ENCODE measurements at places on chromosomes 16 and 17. TPM values are rescaled to one million over a fixed set of nuclear protein-coding genes. Genes with fewer than 3 reads are reported as not detected.

GRCh38 chr16:2987833-2988232 is 7.6 kb upstream of the PKMYT1 start:
- DNase-seq, result no peak
- peaks cover 21% of the 10 kb centered on the region for H3K4me1 ChIP-seq
- no peak overlapping the region for H3K4me3 ChIP-seq
- H3K27ac ChIP-seq, result no peak overlapping the region

DNA sequence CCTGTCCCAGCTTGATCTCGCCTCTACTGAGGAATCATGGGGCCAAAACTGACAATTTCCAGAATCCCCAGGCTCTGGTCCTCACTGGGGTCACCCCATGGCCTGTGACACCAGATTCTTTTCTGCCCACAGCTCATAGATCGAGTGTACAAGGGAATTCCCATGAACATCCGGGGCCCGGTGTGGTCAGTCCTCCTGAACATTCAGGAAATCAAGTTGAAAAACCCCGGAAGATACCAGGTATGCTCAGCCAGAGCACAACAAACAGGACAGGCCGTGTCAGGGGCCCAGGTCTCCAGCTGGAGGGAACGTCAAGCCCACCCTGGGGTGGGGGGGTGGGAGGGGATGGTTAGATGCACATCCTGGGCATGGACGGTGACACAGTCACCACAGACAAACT is 17.5 kb downstream of the USP6 start:
- H3K4me3 ChIP-seq, result no peak overlapping the region
- H3K36me3 ChIP-seq, result no peaks in the 10 kb centered on the region
- no peaks in the 10 kb centered on the region for H3K27me3 ChIP-seq
- H3K27ac ChIP-seq, result no peak overlapping the region
- no peak for DNase-seq
- no peaks in the 10 kb centered on the region for H3K4me1 ChIP-seq

DNA sequence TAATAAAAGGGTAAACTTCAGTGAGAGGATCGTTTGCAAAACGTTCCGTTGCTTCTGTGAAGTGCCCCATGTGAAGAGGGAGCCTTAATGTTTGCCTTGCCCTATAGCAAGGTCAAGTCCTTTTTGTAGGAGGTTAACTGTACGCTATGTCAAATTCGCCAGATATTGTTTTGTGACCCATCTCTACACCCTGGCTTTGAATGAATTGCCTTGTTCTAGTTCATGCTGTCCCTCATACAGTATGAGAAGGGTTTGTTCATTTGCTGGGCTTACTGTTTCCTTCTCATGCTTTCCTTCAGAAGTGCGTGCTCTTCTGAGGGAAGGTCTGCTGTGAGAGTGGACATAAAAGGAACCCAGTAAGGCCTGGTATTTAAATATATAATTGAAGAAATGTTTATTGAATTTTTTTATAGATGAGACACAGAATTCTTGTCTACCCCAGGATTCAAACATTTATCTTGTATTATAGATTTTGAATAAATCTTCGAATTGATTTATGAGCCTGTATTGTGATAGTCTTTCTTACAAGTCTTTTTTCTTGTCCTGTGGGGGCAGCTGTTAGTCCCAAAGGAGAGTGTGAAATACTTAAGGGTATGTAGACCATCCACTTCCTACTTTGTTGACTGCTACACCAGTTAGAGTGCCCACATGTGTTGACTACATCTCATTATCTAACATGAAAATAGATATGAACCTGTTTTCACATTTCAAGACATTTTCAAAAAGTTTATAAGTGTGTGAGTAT is 1.7 kb downstream of the MAP3K3 start:
- peak overlapping the region; percentile 72 for H3K4me3 ChIP-seq
- no peaks in the 10 kb centered on the region for H3K27me3 ChIP-seq
- peaks cover 21% of the 10 kb centered on the region for H3K4me1 ChIP-seq

- no peak overlapping the region for H3K27ac ChIP-seq
- H3K27me3 ChIP-seq, result no peaks in the 10 kb centered on the region
- peak overlapping the region; percentile 32 for H3K4me3 ChIP-seq
- no peaks in the 10 kb centered on the region for H3K36me3 ChIP-seq
These were observed 34.1 kb downstream of the MAP2K6 start for GRCh38 chr17:69448431-69449102.

DNA sequence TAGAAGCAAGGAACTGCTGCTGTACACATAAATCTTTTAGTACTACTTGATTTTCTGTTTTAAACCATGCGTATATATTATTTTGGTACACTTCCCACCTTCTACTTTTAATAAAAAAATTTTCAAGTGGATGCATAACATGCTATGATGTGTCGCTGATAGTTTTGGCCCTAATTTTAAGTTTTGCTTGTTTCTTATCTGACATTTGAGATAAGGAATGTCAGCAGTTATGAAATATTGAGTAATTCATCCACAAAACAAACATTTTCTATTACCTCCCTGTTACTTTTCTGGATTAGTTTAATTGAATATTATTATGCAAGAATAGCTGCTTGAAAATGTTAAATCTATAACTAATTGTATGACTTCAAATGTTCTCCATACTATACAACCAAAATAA is 35.8 kb downstream of the N4BP1 start:
- H3K27ac ChIP-seq, result no peak overlapping the region
- DNase-seq, result no peak
- H3K4me3 ChIP-seq, result no peak overlapping the region
- no peaks in the 10 kb centered on the region for H3K36me3 ChIP-seq

GRCh38 chr16:78998879-78999278 is 601.7 kb downstream of the MAF start:
- H3K27ac ChIP-seq, result no peak overlapping the region
- no peaks in the 10 kb centered on the region for H3K27me3 ChIP-seq
- no peaks in the 10 kb centered on the region for H3K4me1 ChIP-seq
- DNase-seq, result no peak
- H3K36me3 ChIP-seq, result no peaks in the 10 kb centered on the region

GRCh38 chr17:63495491-63495890 is 18.6 kb downstream of the ACE start:
- H3K27me3 ChIP-seq, result no peaks in the 10 kb centered on the region
- H3K36me3 ChIP-seq, result no peaks in the 10 kb centered on the region
- no peak for DNase-seq
- H3K4me3 ChIP-seq, result no peak overlapping the region
- H3K27ac ChIP-seq, result no peak overlapping the region

GRCh38 chr16:77711179-77711578 is 11.1 kb upstream of the NUDT7 start:
- no peaks in the 10 kb centered on the region for H3K27me3 ChIP-seq
- H3K27ac ChIP-seq, result peak overlapping the region; percentile 70
- H3K4me3 ChIP-seq, result peak overlapping the region; percentile 32
- H3K36me3 ChIP-seq, result no peaks in the 10 kb centered on the region
- DNase-seq, result no peak

DNA sequence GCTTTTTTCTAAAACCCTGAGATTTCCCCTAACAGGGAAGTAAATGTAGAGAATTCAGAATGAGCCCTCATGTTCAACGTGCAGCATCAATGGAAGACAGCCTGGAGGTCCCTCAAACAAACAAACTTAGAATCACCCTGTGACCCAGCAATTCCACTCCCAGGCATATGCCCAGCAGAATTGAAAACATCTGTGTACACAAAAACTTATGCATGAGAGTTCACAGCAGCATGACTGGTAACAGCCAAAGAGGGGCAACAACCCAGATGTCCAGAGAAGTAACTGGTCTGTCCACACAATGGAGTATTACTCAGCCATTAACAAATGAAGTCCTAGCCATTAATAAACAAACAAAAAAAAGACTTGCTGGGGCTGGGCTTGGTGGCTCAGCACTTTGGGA is 252.7 kb downstream of the PARN start:
- H3K4me3 ChIP-seq, result no peak overlapping the region
- no peaks in the 10 kb centered on the region for H3K4me1 ChIP-seq
- H3K36me3 ChIP-seq, result no peaks in the 10 kb centered on the region
- DNase-seq, result no peak
- H3K27ac ChIP-seq, result no peak overlapping the region

DNA sequence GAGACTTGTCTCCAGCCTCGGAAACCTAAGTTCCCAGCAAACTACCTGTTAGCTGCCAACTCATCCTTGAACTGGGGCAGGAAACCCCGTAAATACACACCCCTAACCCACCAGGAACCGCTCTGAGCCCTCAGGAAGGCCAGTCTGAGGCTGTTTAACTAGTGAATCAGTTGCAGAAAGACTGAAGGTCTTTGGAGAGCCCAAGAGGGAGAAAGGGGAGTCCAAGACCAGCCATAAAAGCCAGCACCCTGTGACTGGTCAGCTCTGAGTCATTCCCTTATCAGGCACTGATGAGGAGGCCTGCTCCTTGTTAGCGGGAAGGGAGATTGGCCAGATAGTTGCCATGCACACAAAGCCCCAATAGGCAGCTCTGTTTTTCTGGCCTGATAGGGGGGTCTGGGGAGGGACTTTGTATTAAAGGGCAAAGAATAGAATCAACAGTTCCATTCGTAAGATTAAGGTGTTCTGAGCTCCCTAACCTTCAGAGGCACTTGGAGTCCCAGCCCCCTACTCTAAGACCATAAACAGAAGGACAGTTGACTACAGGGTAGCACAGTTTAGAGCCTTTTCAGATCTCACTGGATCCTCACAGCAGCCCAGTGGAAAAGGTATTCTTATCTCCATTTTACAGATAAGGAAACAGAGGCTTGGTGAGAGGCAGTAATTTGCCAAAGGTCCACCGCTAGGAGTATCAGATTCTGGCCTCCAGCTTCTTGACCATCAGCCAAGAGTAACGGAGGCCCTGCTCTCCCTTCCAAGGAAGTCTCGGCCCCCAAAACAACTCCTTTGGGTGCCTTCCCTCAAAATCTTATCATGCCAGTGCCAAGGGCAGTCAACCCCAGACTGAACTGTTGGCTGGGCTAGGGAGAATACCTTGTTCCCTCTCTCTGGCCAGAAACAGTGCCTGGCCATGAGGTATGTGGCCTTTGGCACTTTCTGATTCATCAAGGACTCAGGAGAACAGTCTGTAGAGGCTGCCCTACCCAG is 2.2 kb upstream of the KRT19 start:
- H3K4me1 ChIP-seq, result no peaks in the 10 kb centered on the region
- H3K4me3 ChIP-seq, result no peak overlapping the region
- no peaks in the 10 kb centered on the region for H3K36me3 ChIP-seq
- no peaks in the 10 kb centered on the region for H3K27me3 ChIP-seq
- no peak overlapping the region for H3K27ac ChIP-seq
- no peak for DNase-seq

Gene PITPNM3
- 1.0 TPM for total RNA-seq

Gene TUBG1
- total RNA-seq, result 18.1 TPM

Gene SEZ6
- total RNA-seq, result not detected

Gene EME1
- total RNA-seq, result 0.12 TPM

Gene EFNB3
- 0.31 TPM for total RNA-seq

Gene HOXB9
- not detected for total RNA-seq

Gene CDK5R1
- 0.42 TPM for total RNA-seq

All from right lobe of liver (tissue), 6 donors.